ENCODE measurements at places on chromosomes 2 and 18.

- no peak for DNase-seq
Measured at GRCh38 chr2:54872780-54873179, 149.3 kb downstream of the EML6 start.

- no peak for DNase-seq
Measured at GRCh38 chr2:171487803-171488259, 34.4 kb upstream of the CYBRD1 start.

GRCh38 chr2:223315813-223316212, 263.8 kb downstream of the KCNE4 start:
- no peak for DNase-seq

- no peak for DNase-seq
Measured at GRCh38 chr18:31658670-31659575, 25.5 kb downstream of the B4GALT6 start.

DNA sequence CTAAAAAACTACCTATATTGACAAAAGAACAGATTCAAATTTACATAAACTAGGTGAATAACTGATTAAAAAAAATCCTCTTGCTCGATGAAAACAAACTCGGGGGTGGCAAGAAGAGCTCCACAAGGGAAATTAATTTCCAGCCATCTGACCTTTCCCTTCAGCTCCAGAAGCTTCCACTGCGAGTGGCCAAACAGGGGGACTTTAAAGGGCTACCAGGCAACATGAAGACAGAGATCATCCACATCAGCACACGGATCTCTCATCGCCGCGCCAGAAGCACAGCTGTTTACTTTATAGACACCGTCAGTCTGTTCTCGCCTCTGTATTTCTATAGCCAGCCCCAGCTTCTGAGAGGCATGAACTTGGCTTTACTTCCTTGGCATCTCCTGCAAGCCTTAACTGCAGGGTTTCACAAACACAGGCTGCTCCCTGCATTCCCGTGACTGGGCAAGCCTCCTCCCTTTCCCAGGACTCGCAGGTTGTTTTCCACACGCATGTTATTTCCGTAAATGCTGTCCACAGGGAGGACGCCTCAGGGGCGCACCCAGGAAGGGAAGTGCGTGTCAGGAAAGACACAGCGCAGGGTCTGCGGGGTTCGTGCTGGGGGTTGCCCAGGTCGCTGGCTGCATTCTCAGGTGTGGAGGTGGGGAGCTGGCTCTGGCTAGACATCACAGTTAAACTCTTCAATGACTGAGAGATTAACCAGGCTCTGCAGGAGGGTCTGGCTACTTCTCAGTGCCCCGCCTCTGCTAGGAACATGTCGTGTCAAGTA, 85.0 kb downstream of the USP40 start:
- no peak for DNase-seq

- no peak for DNase-seq
Measured at GRCh38 chr2:38097258-38097987, 21.5 kb upstream of the CYP1B1 start.

DNA sequence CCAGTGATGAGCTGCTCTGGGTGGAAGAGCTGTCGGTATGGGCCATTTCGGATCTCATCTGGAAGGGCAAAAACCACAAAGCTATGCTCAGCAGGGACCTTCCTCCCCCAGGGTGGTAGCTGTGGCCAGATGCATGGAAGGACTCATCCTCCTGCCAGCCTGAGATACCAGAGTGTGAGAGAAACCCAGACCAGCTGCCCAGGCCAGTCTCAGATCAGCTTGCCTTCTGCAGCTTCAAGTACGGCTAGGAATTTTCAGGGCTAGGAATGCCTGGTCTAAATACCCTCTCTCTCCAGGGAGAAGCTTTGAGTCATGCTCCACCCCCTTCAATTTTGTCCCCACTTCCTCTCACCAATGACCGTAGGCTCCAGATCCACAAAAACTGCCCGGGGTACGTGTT, 1.4 kb upstream of the TUBA4B start:
- DNase-seq, result no peak

GRCh38 chr2:158689391-158689790, 105.7 kb upstream of the DAPL1 start:
- no peak for DNase-seq

DNA sequence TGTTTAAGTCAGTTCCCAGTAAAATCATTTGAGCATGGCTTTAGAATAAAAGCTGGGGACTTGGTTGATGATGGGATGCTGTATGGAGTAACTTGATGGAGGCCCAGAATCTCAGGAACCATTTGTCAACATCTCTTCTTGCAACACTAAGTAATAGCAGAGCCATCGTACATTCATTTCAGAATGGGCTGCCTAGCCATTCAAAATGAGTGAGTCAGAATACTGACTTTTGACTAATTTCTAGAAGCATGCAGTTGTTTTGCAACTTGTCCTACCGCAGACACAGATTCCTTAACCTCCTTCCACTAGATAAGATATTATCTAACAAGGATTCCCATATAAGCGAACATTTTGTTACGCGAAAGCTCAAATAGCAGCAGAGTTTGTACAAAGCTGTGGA, 229.5 kb downstream of the CNTNAP5 start:
- no peak for DNase-seq

DNA sequence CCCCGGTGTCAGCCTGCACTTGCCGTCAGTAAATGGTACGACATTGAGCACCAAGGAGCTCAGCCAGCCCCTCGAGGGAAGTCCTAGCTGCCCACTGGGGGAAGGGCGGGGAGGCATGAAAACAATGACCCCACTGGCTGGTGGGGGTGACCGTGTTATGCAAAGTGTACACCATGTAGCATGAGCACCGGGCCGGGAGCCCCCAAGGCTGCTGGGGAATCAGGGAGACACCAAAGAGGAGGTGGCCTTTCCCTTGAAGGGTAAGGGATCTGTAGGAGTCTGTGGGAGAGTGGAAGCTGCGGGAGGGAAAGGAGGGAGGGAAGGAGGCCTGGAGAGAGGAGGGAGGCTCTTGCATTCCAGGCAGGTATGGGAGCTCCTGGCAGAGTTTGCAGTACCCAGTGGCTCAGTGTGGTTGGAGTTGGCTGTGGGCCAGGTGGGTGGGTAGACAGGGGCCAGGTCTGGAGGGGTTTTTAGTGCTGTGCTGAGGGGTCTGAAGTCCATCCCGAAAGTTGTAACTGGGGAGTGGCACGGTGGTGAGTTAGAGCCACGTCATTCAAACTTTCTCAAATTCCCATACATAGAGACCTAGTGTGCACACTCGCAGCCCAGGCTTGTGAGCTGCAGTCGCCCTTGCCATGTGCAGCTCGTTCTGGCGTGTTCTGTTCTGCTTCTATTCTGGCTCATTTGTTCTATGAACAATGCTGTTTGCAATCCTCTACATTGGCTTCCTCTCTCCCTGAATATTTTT, 22.4 kb downstream of the RRM2 start:
- DNase-seq, result no peak

DNA sequence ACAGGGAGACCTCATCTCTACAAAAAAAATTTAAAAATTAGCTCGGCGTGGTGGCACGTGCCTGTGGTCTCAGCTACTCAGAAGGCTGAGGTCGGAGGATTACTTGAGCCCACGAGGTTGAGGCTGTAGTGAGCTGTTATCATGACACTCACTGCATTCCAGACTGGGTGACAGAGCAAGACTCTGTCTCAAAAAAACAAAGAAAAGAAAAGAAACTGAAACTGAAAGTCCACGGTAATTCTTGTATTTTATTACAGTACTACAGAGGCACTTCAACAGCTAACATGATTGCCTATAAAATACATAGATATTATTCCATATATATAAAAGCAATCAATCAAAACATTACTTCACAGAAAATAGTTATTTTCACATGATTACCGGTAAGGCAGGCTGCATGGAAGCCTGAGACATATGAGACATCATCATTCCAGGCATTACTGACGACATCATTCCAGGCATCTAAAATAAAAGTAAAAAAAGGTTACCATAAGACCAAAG, 23.1 kb downstream of the PRPF40A start:
- DNase-seq, result no peak

DNA sequence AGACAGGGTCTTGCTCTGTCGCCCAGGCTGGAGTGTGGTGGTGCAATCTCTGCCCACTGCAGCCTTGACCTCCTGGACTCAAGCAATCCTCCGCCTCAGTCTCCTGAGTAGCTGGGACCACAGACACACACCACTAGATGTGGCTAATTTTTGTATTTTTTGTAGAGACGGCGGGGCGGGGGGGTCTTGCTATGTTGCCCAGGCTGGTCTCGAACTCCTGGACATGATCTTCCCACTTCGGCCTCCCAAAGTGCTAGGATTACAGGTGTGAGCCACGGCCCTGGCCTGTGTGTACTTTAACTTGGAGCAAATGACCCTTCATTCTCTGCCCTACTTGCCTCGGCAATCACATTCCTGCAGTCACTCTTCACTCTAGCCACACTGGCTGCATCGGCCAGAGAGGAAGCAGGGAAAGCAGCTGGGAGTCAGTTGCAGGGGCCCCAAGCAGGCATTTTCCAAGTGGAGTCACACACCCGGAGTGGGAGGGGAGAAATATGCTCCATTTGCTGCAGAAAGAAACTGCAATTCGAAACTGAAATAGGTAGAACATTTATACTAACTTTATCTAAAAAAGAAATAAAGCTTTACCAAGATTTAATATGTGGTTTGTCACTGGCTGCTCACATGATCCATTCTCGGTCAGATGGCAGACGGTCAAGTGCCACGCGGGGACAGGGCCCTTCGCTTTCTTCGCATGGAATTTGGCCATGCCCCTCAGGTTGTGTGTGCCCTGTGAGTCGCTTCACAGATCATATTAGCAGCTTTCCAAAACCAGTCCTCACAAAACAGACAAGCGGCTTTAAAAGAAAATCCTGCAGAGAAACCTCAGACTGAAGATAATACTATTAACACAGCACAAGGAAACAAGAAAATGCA, 37.1 kb downstream of the FAM161A start:
- DNase-seq, result peak; percentile 4

- DNase-seq, result no peak
Measured at GRCh38 chr2:119474371-119475224, 42.9 kb downstream of the TMEM37 start.

- no peak for DNase-seq
Measured at GRCh38 chr18:22405142-22405541, 12.6 kb downstream of the CTAGE1 start.

DNA sequence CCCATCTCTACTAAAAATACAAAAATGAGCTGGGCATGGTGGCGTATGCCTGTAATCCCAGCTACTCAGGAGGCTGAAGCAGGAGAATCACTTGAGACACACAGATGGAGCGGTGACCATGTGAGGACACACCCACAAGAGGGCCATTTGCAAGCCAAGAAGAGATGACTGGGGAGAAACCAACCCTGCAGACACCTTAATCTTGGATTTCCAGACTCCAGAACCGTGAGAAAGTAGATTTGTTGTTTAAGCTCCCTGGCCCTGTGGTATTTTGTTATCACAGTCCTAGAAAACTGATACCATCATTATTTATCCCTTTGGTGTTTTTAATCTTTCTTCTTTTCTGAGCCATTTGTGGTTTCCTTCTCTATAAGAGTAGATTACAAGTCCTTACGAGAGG, 88.6 kb upstream of the ID2 start:
- no peak for DNase-seq

DNA sequence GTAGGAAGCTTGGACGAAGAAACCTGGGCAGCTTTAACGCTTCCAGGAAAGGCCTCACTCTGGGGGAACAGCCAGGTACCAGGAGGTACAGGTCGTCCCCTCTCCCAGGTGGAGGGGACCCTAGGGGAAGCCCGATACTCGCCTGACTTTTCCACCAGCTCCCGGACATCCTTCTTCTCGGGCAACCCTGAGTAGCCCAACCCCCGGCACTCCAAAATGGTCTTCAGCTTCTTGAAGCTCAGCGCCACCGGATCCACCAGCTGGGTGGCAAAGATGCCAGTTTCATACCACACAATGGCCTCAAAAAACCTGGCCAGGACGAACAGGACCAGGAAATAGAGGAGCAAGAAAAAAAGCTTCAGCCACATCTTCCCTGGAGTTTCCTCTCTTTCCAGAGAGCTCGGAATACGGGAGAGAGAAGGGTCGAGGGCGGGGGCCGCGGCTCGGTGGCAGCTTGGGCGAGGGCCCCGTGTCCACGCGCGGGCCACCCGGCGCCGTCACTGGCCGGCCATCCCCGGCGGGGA, 1.1 kb downstream of the RNF103 start:
- DNase-seq, result peak; percentile 15

DNA sequence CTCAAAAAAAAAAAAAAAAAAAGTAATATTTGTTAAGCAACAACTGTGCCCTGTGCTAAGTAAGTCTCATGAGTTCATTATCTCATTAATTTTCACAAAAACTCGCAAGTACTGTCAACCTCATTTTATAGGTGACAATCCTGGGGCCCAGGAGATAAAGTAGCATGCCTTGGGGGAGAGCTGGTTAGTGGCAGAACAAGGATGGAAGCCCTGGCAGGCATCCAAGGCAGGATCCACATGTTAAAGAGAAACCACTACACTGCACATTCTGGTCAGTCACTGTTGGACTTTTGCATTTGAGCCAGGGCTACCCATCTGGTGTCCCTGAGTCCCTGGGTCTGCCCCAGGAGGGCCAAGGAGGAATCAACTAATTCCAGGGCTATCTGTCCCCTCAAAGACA, 54.6 kb downstream of the ZFP36L2 start:
- DNase-seq, result no peak

- DNase-seq, result no peak
Measured at GRCh38 chr2:239832490-239833268, 192.5 kb downstream of the NDUFA10 start.

GRCh38 chr18:58212274-58212673, 168.2 kb downstream of the NEDD4L start:
- DNase-seq, result no peak

GRCh38 chr2:113138428-113139322, 11.3 kb downstream of the IL1RN start:
- DNase-seq, result peak; percentile 35

GRCh38 chr2:156585457-156585856, 149.3 kb downstream of the GPD2 start:
- DNase-seq, result no peak

- no peak for DNase-seq
Measured at GRCh38 chr2:201185863-201186262, 2.9 kb downstream of the CASP10 start.

DNA sequence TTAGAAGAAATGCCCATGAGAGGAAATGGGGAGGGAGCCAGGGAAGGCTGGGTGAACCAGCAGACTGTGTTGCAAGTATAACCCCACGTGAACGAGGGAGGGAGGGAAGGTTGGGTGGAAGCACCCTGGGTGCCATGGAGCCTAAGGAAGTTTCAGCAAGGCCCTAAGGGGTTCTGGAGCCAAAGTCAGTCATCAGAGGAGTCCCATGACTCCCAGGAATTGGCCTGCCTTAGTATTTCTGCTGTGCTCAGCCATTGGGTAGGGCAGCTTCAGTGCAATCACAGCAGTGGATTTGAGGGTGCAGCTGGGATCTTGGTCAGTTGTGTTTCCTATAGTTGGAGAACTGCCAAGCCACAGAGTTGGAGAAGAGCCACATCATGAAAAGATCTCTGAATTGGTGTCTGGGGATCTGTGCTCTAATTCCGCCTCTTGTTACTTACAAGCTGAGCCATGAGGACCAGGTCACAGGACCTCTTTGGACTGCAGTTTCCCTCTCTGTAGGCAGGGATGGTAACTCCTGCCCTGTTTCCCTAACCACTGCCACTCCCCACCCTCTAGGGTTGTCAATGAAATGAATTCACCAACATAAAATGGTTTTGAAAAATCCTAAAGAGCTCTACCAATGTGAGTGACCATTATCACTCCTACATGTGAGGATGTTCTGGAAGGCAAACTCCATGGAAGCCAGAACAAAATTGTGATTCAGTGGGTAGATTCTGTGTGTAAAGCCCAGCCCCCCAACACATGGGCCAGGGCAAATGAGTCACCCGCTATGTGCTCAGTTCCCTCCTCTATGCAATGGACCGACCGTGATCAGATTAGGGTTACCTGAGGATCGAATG, 108.9 kb downstream of the CLIP4 start:
- no peak for DNase-seq

Measured in nephron progenitor cell (in vitro differentiated cells).